ENCODE measurements at places on chromosomes 7 and 10.
A peak's percentile ranks its signal among the peaks of the same experiment; 100 is the strongest.

GRCh38 chr10:12691596-12691995, 309.9 kb downstream of the CCDC3 start:
- no peak overlapping the region for H3K4me3 ChIP-seq
- H3K27me3 ChIP-seq = no peaks in the 10 kb centered on the region
- no peak for DNase-seq

DNA sequence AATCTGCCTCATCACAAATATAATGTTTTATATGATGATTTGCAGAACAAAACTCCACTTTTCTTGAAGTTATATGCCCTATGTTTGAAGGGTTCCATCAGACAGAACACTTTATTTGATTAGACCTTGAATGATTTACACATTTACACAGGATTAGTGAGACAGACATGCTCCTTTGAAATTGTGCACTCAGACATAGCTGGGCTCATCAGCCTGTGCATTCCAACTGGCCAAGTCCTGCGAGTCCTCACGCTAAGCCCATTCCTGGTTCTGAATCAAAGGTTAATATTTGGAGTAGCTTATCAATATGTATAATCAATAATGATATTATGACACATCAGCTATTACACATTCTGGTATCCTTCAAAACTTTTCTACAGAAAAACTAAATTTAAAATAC, 173.6 kb downstream of the MBL2 start:
- H3K27ac ChIP-seq = no peak overlapping the region
- DNase-seq = no peak
- H3K27me3 ChIP-seq = no peaks in the 10 kb centered on the region
- H3K4me3 ChIP-seq = no peak overlapping the region
- no peaks in the 10 kb centered on the region for H3K36me3 ChIP-seq
- no peaks in the 10 kb centered on the region for H3K4me1 ChIP-seq

GRCh38 chr7:50782375-50783208, at the start of gene GRB10:
GRB10 (minus strand) TSS chr7:50782896; CDS start chr7:50732322, 50,574 bp downstream.
- no peak within 1 kb of the TSS for H3K27ac ChIP-seq
- DNase-seq = no peak
- no peaks in the 10 kb centered on the region for H3K36me3 ChIP-seq
- peaks cover 19% of the 10 kb centered on the region for H3K27me3 ChIP-seq
- no peaks in the 10 kb centered on the region for H3K4me1 ChIP-seq
- peak within 1 kb of the TSS; percentile 2 for H3K4me3 ChIP-seq

GRCh38 chr10:18767981-18768380, 108.8 kb downstream of the ARL5B start:
- no peak for DNase-seq
- no peak overlapping the region for H3K4me3 ChIP-seq
- H3K27ac ChIP-seq = no peak overlapping the region
- no peaks in the 10 kb centered on the region for H3K36me3 ChIP-seq

DNA sequence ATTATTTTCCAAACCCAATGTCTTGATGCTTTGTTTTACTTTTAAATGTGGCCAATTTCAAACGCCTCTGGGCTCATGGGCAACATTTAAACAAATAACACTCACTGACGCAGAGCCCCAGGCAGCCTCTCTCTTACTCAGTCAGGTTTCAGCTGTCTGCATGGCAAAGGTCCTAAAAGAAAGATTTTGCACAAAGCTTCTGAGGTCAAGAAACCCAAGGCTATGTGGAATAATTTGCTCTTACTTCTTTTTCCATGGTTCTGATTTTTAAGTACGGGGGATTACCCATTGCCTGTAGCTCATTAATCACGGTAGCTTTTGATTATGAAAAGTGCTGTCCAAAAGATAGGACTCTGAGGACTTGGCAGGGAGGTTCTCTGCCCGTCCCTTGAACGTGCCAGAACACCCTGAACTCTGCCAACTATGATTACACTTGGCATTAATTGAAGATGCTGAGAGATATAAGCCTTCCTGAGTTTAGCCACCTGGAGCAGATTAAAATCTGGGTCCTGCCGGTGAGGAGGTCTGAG, 14.1 kb upstream of the MSRB2 start:
- no peak overlapping the region for H3K4me3 ChIP-seq
- H3K4me1 ChIP-seq = no peaks in the 10 kb centered on the region
- H3K27me3 ChIP-seq = peaks cover 4% of the 10 kb centered on the region
- H3K27ac ChIP-seq = no peak overlapping the region
- H3K36me3 ChIP-seq = peaks cover 5% of the 10 kb centered on the region
- DNase-seq = no peak

GRCh38 chr10:50846753-50847152, 38.7 kb downstream of the A1CF start:
- no peak overlapping the region for H3K27ac ChIP-seq
- H3K27me3 ChIP-seq = peaks cover 5% of the 10 kb centered on the region
- H3K4me3 ChIP-seq = no peak overlapping the region
- no peaks in the 10 kb centered on the region for H3K4me1 ChIP-seq
- DNase-seq = no peak
- no peaks in the 10 kb centered on the region for H3K36me3 ChIP-seq

DNA sequence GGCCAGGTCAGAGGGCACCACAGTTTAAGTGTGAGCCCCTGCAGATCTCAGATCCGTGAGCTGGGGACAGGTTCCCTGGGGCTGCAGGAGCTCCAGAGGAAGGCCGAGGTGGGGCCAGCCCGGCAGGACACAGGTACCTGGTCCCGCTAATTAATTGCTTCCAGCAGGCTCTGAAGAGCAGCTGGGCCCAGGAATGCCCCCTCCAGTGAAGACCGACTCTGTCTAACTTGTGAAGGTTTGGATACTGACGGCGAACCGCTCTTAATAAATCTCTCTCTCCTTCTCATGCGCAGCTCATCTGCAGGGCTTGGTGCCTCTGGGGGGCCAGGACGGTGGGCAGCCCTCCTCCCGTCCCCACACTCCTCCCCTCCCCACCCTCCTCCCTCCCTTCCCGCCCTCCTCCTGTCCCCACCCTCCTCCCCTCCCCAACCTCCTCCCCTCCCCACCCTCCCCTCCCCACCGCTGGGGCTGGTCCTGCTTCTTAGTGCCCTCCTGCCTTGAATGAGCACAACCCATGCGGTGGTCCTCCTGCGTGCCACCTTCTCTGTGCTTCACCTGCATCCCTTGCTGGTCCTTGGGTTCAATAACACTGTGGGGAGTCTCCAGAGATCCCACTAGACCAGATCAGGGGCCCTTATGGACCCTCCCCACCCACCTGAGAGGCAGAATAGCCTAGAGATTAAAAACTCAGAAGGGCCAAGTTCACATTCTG, 38.3 kb downstream of the PDGFA start:
- no peak overlapping the region for H3K4me3 ChIP-seq
- peaks cover 1% of the 10 kb centered on the region for H3K27me3 ChIP-seq
- peaks cover 10% of the 10 kb centered on the region for H3K36me3 ChIP-seq
- no peaks in the 10 kb centered on the region for H3K4me1 ChIP-seq
- no peak for DNase-seq

- H3K4me1 ChIP-seq = no peaks in the 10 kb centered on the region
- no peak overlapping the region for H3K27ac ChIP-seq
- no peaks in the 10 kb centered on the region for H3K36me3 ChIP-seq
- no peak for DNase-seq
- no peak overlapping the region for H3K4me3 ChIP-seq
Measured at GRCh38 chr10:108836362-108836761, 1086.9 kb downstream of the XPNPEP1 start.

DNA sequence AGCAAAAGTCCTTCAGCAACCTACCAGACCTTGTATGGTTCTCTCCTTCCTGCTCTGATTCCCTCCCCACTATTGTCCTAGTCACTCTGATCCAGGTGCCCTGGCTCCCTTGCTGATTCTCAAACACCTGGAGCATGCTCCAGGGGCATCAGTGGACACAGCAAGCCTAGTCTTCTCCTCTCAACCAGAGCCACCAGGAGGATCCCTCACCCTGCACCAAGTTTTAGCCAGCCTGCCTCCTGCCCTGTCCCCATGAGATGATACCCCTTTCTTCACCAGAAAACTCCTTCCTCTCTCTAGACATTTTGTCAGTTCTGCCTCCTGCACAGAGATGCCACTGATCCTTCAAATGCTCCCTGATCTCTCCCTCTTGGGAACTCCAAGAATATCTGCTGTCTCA, 11.0 kb downstream of the LLCFC1 start:
- no peaks in the 10 kb centered on the region for H3K4me1 ChIP-seq
- no peaks in the 10 kb centered on the region for H3K36me3 ChIP-seq
- H3K27me3 ChIP-seq = peaks cover 9% of the 10 kb centered on the region
- no peak for DNase-seq
- H3K4me3 ChIP-seq = no peak overlapping the region

- DNase-seq = no peak
- no peaks in the 10 kb centered on the region for H3K36me3 ChIP-seq
- peaks cover 20% of the 10 kb centered on the region for H3K4me1 ChIP-seq
- no peak overlapping the region for H3K4me3 ChIP-seq
Measured at GRCh38 chr10:129658376-129659072, 191.5 kb downstream of the MGMT start.

DNA sequence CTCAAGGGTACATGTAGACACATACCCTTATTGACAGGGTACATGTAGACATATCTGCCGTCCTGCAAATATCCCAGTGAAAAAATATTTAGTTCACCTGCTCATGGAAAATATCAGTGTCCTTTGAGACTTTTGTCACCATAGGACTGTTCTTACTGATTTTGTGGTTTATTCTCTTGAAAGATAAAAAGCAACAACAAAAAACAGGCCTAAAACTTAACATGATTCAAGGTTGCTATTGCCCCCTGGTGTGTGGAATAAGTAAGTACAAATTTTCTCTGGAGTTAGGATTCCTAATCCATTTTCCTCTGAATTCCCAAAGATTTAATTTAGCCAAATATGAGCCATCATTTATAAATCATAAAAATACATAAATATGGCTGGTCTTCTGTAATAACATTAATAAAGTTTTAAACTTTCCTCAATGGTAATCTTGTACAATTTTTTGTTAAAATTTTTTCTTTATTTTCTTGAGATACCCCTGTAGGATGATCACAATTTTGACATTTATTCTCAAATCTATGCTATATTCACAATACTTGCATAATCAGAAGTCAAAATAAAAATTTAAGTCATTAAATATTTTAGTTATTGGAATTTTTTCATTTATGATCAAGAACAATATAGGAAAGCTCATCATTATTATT, 741.4 kb upstream of the POT1 start:
- no peaks in the 10 kb centered on the region for H3K36me3 ChIP-seq
- H3K27me3 ChIP-seq = no peaks in the 10 kb centered on the region
- H3K27ac ChIP-seq = no peak overlapping the region
- H3K4me3 ChIP-seq = no peak overlapping the region

DNA sequence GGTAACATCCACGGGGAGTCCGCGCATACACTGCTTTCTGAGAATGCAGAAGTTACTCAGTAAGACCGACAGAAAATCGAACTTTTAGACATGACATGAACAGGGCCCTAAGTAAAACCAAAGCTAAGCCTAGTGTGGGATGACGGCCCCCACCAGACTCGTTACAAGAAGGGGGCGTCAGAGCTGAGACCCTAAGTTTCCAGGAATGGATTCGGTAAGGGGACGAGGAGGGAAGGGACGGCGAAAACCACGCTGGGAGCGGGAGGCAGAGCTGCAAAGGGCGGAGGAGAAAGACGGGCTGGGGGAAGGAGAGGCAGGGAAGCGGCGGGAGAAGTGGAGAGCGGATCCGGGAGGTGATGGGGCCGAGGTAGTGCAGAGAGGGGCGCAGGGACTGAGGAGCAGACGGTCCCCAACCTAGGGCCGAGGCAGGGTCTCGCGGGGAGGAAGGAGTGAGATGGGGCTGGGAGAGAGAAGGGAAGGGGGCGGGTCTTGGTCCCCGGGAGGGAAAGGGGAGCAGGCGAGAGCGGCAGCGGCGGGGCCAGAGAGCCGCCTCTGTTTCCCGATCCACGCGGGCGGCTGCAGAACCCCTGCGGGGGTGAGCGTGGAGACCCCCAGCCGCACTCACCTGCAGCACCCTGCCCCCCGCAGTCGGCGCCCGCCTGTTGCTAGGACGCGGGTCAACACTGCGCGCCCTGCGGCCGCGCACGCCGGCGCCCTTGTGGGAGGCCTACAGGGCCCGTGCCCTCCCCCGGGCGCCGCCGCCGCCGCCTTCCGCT, 513 bp downstream of the ODAD2 start:
- H3K4me3 ChIP-seq = peak overlapping the region; percentile 80
- H3K27me3 ChIP-seq = peaks cover 5% of the 10 kb centered on the region
- H3K4me1 ChIP-seq = peaks cover 20% of the 10 kb centered on the region
- no peak for DNase-seq
